NCI-H1092 treated with DMSO at 0.1 percent for 48 hours (cell line): ENCODE measurements at places on chromosomes 3 and 15.

- DNase-seq = no peak
These were observed 627.5 kb upstream of the LMCD1 start for GRCh38 chr3:7874116-7874515.

DNA sequence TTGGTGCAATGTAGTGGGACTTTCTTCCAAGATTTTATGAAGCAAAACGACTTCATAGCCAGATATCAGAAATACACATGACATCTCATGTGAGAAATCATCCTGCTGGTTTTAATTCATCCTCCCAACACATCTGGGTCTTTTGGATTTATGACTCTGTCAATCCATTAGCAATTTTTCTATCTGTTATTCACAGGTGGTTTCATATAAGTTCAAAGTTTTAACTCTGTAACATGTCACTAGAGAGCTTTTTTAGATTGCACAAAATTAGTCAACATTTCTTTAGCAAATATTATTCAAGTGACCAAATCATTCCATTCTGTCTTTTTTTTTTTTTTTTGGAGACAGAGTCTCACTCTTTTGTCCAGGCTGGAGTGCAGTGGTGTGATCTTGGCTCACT lies 30.4 kb downstream of the SQOR start:
- DNase-seq = no peak

DNA sequence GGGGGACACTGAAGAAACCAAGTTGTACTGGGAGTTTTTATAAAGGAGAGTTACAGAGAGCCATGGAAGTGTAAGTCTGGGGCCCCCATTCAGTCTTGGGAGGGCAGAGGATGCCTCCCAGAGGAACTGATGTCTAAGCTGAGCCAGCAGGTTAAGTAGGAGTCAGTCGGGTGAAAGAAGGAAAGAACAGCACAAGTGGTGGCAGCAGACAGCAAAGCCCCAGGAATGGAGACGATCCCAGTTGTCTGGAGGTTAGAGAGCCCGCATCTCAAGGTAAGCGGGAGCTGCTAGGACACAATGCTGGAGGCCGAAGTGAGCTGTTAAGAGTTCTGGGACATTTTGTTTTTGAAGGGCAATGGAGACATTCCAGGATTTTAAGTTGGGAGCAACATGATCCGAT lies 88.8 kb downstream of the TAMM41 start:
- DNase-seq = no peak

DNA sequence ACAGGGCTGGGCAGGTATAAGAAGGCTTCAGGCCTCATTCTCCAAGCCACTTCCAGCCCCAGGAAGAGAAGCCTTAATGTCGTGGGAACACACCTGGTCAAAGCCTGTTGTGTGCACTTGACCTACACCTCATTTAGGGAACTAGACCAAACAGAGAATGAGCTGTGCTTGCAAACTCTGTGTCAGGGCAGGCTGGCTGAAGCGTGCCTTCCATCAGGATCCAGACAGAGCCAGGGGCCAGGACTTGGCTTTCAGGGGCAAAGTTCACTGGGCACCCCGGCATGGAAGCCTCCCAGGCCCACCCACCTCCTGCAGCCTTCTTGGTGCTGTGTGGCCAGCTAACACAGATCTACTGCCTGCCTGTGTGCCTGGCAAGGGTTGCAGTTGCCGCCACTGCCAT lies 11.5 kb downstream of the RBPMS2 start:
- DNase-seq = no peak

DNA sequence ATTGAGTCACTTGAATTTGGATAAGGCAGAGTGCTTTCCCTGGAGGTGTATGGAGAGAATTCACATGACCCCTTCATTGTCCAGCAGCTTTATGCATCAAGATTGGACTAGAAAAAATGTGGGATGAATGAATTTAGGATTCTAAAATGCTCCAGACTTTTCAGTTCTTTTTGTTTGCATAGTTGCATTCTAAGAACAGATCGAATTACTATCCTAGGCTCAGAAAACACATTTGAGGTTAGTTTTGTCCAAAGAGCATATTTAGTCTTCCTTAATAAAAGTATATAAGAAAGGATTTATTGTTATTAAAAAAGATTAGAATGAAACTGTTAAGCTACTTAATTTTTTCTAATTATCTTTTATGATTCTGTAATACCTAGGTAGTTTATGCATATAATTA lies 127.4 kb downstream of the UBE2E2 start:
- DNase-seq = no peak
